ENCODE measurements at places on chromosomes 12 and 14. TPM values are rescaled to one million over a fixed set of nuclear protein-coding genes. Genes with fewer than 3 reads are reported as not detected.

GRCh38 chr14:52553002-52553670 lies 500 bp downstream of the GPR137C start:
- peak; percentile 58 for DNase-seq

- DNase-seq, result no peak
Measured at GRCh38 chr14:58292187-58292586, 6.2 kb upstream of the ARID4A start.

The TMEM253 gene
- 0.35 TPM for total RNA-seq

GRCh38 chr14:89165189-89166181 lies 251.5 kb downstream of the FOXN3 start:
- no peak for DNase-seq

- no peak for DNase-seq
Measured at GRCh38 chr12:68264158-68264855, 10.9 kb upstream of the IL22 start.
